ENCODE measurements at places on chromosomes 7 and 10.

DNA sequence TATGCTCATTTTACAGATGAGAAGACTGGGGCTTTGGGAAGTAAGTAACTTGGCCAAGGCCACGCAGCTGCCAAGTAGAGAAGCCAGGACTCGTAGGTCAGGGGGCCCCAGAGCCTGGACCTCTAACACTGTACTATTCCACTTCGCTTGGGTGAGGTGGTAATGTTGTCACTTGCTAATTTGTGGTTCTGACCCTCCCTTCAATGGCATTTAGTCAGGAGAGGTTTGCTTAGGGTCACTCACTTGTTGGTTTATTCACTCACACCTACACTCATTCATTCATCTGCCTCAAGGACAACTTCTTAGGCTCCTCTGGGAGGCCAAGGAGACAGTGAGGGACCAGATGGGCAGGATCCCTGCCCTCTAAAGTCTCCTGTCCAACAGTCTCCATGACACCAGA, 21.3 kb downstream of the BTBD16 start:
- DNase-seq = no peak

GRCh38 chr10:92990615-92991014, 70.0 kb upstream of the CYP26C1 start:
- DNase-seq = no peak

GRCh38 chr7:108605559-108606201, 36.0 kb downstream of the DNAJB9 start:
- DNase-seq = no peak

DNA sequence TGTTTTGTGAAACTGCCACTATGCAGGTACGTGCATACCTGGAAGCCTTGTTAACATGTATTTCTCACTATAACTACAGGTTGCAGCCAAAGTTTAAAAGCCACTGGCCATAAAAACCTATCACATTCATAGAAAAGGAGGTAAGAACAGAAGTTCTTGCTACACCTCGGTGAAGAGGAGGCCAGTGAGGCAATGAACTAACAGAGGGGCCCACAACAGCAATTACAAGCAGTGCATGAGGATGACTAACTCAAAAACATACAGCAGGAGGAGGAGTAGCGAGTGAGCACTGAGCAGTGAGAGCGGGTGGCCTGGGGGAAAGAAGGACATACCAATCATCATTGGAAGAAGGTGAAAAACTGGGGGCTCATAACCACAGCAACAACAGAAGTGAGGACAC, 51.6 kb downstream of the NUDCD3 start:
- no peak for DNase-seq

GRCh38 chr10:45657033-45657926, 15.3 kb downstream of the ZFAND4 start:
- DNase-seq = no peak

- no peak for DNase-seq
These were observed 187.1 kb downstream of the KIF20B start for GRCh38 chr10:89888321-89889070.

- no peak for DNase-seq
These were observed 160.5 kb downstream of the SND1 start for GRCh38 chr7:127812540-127812939.

DNA sequence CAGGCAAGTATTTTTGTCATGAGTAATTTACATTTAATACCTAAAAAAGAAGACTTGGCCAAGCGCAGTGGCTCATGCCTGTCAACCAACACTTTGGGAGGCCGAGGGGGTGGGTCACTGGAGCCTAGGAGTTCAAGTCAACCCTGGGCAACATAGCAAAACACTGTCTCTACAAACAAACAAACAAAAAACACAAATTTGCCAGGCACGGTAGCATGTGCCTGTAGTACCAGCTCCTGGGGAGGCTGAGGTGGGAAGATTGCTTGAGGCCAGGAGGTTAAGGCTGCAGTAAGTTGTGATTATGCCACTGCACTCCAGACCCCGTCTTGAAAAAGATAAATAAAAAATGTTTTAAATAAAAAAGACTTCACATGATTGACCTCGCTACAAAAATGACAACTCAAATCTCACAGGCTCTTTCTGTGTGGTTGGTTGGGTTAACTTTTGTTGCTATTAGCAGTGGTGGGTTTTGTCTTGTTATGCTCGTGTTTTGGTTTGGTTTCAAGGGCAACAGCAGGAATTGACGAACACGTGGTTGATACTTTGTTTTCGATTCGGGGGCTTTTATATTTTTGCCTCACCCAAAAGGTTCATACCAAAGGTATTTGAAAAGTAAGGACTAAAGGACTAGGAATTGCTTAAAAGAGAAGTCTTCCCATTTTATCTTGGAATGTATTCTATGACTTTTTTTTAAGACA, 227.2 kb upstream of the MKLN1 start:
- DNase-seq = no peak

GRCh38 chr7:28726555-28726954, 231.6 kb downstream of the TRIL start:
- DNase-seq = no peak

Data from activated gamma-delta T cell treated with anti-CD3 and anti-CD28 coated beads, Interleukin-2, amount 50 U/mL, for 16 hours (primary cell).